ENCODE measurements at places on chromosomes 12 and 14. TPM values are rescaled to one million over a fixed set of nuclear protein-coding genes. Genes with fewer than 3 reads are reported as not detected.

Gene MFAP5
- total RNA-seq, result 37.3 TPM

Gene FGD6
- 9.8 TPM for total RNA-seq

Gene C3AR1
- 0.07 TPM for total RNA-seq

Gene RFLNA
- total RNA-seq, result 5.7 TPM

Gene CCDC198
- total RNA-seq, result not detected

Gene AKAP5
- 0.20 TPM for total RNA-seq

Gene SYNDIG1L
- total RNA-seq, result under 0.01 TPM

Gene IFNG-AS1
- 0.07 TPM for total RNA-seq

Gene ARL1
- 207 TPM for total RNA-seq

Gene EMP1
- total RNA-seq, result 65.7 TPM

Gene DTX1
- total RNA-seq, result 0.03 TPM

Gene CLEC4D
- total RNA-seq, result not detected

Gene NGB
- total RNA-seq, result not detected
